Renal cortical epithelial cell (primary cell): ENCODE measurements at places on chromosomes 5 and 9.
A peak's percentile ranks its signal among the peaks of the same experiment; 100 is the strongest.

DNA sequence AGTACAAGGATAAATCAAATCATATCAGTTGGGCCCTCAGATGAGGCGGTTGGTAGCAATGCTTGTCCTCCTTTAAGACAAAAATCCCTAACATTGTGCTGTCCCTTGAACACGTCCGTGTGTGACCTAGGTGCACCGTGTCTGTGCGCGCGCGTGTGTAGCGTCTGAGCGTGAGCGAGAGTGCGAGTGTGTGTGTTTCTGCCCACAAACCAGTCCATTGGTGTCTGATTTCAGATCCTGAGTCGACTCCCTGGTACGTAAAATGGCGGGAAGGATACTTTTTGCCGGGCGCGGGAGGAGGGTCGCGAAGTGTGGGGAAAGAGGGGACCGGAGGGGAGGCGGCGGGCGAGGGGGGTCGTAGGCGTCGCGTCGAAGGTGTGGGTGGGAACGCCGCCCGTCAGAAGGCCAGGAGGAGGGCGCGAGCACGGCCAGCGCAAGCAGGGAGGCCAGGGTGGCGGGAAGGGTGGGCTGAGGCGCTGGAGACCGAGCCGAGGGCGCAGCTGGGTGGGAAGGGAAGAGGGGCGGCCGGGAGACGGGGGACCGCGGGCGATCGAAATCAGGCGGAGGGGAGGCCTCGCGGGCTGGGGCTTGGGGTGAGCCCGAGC is 8.9 kb downstream of the OTP start:
- no peak for DNase-seq

DNA sequence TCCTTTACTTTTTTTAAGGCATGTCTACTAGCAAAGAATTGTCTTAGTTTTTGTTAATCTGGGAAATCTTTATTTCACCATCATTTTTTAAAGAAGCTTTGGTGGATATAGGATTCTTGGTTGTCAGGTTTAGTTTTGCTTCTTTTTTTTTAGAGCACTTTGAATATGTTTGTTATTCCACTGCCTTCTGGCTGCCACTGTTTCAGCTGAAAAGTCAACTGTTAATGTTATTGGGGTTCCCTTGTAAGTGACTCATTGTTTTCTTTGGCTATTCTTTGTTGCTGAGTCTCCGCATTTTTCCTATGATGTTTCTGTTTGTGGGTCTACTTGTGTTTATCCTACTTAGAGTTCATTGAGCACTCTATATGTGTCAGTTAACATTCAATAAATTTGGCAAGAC is 44.4 kb downstream of the PHAX start:
- DNase-seq, result no peak

- no peak for DNase-seq
Measured at GRCh38 chr5:170270293-170271069, 27.1 kb downstream of the LCP2 start.

- DNase-seq, result no peak
Measured at GRCh38 chr5:126189862-126190261, 233.3 kb upstream of the GRAMD2B start.

- DNase-seq, result no peak
Measured at GRCh38 chr9:69141851-69142250, 32.2 kb upstream of the TJP2 start.

- peak; percentile 65 for DNase-seq
Measured at GRCh38 chr5:136730426-136730825, 365.1 kb upstream of the TRPC7 start.

DNA sequence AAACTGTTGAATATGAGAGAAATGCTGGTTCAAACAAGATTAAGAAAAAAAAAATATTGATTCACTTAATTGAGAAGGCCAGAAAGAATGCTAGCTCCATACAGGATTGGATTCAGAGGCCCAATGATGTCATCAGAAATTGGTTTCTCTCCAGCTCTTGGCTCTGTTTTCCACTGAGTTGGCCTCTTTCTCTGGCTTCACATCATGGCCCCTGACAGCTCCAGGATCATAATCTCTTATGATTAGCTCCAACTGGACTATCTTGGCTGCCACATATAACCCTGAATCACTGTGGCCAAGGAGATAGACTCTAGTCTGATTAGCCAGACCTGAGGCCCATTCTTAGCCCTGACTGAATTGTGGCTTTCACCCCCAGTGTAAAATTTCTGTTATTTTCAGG is 244.7 kb upstream of the GRAMD2B start:
- DNase-seq, result no peak

- DNase-seq, result no peak
Measured at GRCh38 chr9:120970244-120970643, 43.6 kb upstream of the TRAF1 start.

GRCh38 chr5:175785681-175786080 is 85.7 kb upstream of the CPLX2 start:
- DNase-seq, result no peak

DNA sequence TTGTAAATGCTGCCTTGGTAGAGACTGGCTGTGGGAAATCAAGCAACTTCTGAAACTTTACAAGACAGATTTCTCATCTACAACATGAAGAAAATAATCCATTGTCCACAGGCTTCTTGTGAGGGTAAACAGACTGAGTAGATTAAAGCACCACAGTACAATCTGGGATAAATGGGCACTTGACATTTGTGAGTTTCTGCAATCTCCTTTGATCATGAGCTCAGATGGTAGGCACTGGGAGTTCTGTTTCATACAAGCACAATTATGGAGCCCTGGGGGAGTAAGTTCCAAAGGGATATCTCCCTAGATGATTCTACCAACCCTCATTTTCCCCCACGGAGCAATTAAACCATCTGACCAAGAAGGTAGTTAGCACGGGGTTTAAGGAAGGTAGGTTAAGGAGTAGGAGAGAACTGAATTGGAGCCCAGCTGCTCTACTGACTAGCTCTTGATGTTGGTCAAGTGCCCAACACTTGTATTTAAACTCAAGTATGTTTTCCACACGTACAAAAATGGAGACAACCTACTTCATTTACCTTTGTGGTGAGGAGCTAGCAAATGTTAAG is 479.5 kb upstream of the TNC start:
- no peak for DNase-seq

DNA sequence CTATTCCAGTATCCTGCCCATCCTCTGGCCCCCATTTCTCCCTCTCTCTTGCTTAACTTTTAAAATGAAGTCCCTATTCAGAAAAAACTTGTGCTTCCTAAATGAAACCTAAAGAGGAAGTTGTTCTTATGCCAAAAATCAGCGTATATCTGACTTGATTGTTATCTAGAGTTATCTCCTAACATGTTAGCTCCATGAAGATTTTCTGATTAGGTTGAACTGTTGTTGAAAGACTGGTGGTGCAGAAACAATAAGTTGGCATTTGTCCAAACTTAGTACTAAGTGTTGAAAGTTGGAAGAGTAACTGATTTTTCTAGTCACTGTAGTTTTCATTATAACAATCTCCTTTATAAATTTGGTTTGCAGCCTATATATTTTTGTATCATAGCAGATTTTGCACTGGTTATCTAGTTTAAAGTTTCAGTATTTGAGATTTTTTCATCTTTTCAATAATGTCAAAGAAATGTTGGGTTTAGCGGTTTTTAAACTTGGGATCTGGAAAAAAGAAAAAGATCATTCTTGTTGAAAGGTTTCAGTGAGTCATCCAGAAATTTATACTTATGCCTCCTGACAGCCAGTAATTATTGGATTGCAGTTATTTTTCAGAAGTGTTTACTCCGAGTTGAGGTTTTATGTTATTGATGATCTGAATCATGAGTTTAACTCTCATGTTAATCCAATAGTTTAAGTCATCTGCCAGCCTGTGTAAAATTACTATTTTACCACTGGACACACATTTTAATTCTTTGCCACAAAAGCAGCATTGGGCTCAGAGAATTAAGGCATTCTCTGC is 60.6 kb downstream of the PAM start:
- peak; percentile 60 for DNase-seq
